ENCODE measurements at places on chromosomes 5 and 9.

DNA sequence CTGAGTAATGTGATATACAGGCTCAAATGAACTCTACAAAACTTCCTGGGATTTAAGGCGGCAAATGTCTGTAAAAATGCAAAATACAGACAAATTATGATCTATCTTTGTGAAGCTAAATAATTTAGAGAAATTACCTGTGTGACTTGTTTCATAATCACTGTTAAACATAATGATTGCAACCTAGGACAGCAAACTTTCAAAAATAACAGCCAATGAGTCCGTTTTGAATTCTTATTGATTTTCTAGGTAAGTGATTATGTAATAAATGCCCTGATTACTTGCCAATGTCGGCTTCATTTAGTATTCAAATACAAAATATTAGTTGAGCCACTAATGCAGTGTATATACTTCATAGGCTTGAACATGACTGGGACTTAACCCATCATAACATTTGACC lies 238.2 kb upstream of the DAB2 start:
- DNase-seq: no peak

DNA sequence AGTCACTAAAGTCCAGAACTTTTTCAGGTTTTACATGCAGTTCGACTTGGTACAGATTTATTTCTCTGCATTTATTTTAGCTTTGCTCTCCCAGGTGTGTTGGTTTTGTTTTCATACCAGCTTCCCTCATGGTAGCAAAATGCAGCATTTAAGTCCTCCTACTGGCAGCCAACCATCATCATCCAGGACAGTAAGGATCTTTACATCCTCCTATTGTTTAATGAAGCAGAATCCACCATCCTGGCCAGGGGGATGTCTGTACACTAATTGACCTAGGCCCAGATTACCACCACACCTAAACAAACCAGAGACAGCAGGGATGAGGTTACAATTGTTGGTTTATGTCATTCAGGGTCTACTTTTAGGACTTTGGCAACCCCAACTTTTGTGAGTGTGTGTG lies 22.3 kb downstream of the CAMK4 start:
- DNase-seq: no peak

GRCh38 chr5:178222292-178222691 lies 10.3 kb downstream of the PHYKPL start:
- DNase-seq: no peak

- no peak for DNase-seq
Observed at GRCh38 chr5:157993986-157994691, 135.2 kb upstream of the CLINT1 start.
